ENCODE measurements at places on chromosomes 6 and 20. TPM values are rescaled to one million over a fixed set of nuclear protein-coding genes. Genes with fewer than 3 reads are reported as not detected.

TRIM15 gene
- not detected for total RNA-seq

NEURL2 gene
- total RNA-seq: 36.4 TPM

SIGLEC1 gene
- total RNA-seq: 17.3 TPM

OR2H1 gene
- not detected for total RNA-seq

ZNF292 gene
- 17.9 TPM for total RNA-seq

SULF2 gene
- total RNA-seq: 35.1 TPM

TBC1D7 gene
- 12.4 TPM for total RNA-seq

TXNDC5 gene
- 129 TPM for total RNA-seq

DNA sequence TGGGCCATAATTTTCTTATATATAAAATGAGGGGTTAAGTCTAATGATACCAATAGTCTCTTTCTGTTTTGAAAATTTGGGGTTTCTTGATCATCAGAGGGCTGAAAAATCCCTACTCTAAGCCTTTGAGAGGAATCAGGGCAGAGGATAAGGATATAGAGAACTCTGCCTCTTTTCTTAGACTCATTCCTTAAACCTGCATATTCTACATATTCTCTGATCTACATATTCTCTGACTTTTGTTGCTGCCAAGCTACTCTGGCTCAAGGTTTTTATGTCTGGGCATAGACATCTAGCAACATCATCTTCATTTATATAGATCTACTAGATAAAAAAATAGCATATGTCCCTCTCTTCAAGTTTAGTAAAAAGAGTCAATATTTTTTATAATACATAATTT is 71.2 kb downstream of the FLRT3 start:
- no peak for DNase-seq
- H3K27me3 ChIP-seq: no peaks in the 10 kb centered on the region
- H3K36me3 ChIP-seq: no peaks in the 10 kb centered on the region

- H3K36me3 ChIP-seq: no peaks in the 10 kb centered on the region
- no peaks in the 10 kb centered on the region for H3K27me3 ChIP-seq
- no peak overlapping the region for H3K27ac ChIP-seq
Observed at GRCh38 chr20:45052698-45053429, 48.1 kb downstream of the KCNS1 start.

GRCh38 chr6:15642276-15642675 is 20.6 kb downstream of the DTNBP1 start:
- no peak for DNase-seq
- H3K4me1 ChIP-seq: no peaks in the 10 kb centered on the region
- no peaks in the 10 kb centered on the region for H3K27me3 ChIP-seq

DNA sequence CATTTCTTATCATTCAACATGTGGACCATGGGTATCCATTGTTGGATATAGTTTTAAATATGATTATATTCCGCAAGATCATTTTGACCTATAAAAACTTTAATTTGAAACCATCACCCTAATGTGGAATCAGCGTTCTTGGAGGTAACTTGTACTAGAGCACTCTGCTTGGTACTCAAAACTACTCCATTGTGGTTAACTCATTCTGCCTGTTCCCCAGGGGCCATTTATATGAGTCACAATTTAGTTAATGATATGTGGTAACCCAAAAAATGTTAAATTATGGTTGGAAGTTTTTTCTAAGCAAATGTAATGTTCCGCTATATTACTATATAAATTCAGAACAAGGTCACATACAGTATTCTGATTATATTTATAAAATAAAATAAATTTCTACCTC is 109.3 kb downstream of the TRDN start:
- no peak overlapping the region for H3K27ac ChIP-seq
- H3K4me3 ChIP-seq: no peak overlapping the region
- H3K27me3 ChIP-seq: no peaks in the 10 kb centered on the region

- DNase-seq: no peak
- H3K27ac ChIP-seq: no peak overlapping the region
- H3K27me3 ChIP-seq: no peaks in the 10 kb centered on the region
- no peaks in the 10 kb centered on the region for H3K36me3 ChIP-seq
- H3K4me3 ChIP-seq: no peak overlapping the region
- no peaks in the 10 kb centered on the region for H3K4me1 ChIP-seq
Observed at GRCh38 chr6:111985202-111985731, 68.6 kb upstream of the CCN6 start.

- H3K27ac ChIP-seq: no peak overlapping the region
- H3K27me3 ChIP-seq: no peaks in the 10 kb centered on the region
- no peaks in the 10 kb centered on the region for H3K36me3 ChIP-seq
- no peak for DNase-seq
- H3K4me3 ChIP-seq: no peak overlapping the region
Observed at GRCh38 chr6:73929405-73929804, 233.4 kb downstream of the CD109 start.

DNA sequence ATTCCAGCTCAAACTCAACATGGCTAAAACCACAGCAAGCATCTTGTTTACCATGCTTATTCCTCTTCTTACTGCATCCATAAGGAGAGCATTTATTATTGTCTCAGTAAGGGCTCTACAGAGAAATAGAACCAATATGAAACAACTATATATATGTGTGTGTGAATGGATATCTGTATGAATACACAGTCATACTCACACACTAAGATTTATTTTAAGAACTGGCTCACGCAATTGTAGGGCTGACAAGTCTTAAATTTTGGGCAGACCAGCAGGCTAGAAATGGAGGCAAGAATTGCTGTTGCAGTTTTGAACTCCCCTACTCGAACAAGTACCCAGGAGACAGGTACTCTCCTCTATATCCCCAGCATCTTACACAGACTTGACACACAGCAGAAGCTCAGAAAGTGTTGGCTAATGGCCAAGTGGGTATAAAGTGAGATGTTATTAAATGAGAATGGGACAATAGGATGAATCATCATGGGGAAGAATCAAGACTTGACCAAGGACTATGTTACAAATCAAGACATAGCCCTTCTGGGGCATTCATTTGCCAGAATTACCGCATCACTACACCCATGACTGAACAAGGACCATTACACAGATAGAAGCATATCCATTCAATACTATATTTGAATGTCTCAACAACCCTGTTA is 13.0 kb downstream of the ZHX3 start:
- H3K27me3 ChIP-seq: no peaks in the 10 kb centered on the region
- DNase-seq: no peak
- no peak overlapping the region for H3K4me3 ChIP-seq
- H3K4me1 ChIP-seq: peaks cover 22% of the 10 kb centered on the region
- H3K36me3 ChIP-seq: no peaks in the 10 kb centered on the region

- H3K36me3 ChIP-seq: no peaks in the 10 kb centered on the region
- H3K27me3 ChIP-seq: no peaks in the 10 kb centered on the region
- no peak overlapping the region for H3K4me3 ChIP-seq
- DNase-seq: no peak
- no peaks in the 10 kb centered on the region for H3K4me1 ChIP-seq
- no peak overlapping the region for H3K27ac ChIP-seq
Observed at GRCh38 chr6:7960848-7961247, 50.3 kb upstream of the TXNDC5 start.

DNA sequence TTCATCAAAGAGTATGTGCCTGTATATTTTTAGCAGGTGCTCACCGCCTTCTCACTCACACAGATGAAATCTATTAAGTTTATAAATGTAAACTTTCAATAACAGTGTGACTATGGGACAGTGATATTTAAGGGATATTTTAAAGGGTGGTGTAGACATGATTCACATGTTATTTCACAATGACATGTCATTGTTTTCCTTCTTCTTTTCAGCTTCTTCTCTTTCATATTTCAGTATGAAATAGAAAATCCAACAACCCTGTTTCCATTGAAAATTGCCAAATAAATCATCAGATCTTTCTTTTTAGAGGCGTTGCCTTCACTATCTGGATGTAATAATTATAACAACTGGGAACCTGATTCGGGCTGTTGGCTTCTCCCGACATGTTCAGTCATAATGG is 54.8 kb downstream of the PFDN4 start:
- H3K4me3 ChIP-seq: no peak overlapping the region
- H3K4me1 ChIP-seq: peaks cover 4% of the 10 kb centered on the region
- no peaks in the 10 kb centered on the region for H3K27me3 ChIP-seq
- no peaks in the 10 kb centered on the region for H3K36me3 ChIP-seq
- H3K27ac ChIP-seq: no peak overlapping the region

GRCh38 chr6:44650495-44650894 is 263.0 kb downstream of the CDC5L start:
- no peak overlapping the region for H3K27ac ChIP-seq
- H3K4me3 ChIP-seq: no peak overlapping the region
- no peaks in the 10 kb centered on the region for H3K27me3 ChIP-seq
- H3K36me3 ChIP-seq: no peaks in the 10 kb centered on the region
- peaks cover 6% of the 10 kb centered on the region for H3K4me1 ChIP-seq
- DNase-seq: no peak

DNA sequence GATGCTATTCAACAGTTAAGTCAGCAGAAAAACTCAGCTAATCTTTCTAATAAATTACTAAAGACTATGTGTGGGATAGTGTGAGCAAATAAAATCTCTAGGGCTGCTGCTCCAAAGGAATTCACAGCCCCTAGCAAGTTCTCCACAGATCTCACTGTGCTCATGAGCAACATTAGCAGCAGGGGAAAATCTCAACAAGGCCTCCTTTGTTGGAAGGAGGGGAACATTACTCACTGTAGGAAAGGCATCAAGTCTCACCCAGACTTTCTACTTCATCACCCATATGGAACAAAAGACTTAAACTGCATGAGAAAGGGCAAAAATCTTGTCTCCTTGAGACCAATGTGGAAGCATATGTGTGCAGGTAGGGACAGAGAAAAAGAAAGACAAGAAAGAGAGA is 726.4 kb upstream of the SLC35B3 start:
- no peak overlapping the region for H3K4me3 ChIP-seq
- H3K27me3 ChIP-seq: no peaks in the 10 kb centered on the region
- H3K36me3 ChIP-seq: no peaks in the 10 kb centered on the region
- H3K27ac ChIP-seq: no peak overlapping the region
- no peak for DNase-seq

DNA sequence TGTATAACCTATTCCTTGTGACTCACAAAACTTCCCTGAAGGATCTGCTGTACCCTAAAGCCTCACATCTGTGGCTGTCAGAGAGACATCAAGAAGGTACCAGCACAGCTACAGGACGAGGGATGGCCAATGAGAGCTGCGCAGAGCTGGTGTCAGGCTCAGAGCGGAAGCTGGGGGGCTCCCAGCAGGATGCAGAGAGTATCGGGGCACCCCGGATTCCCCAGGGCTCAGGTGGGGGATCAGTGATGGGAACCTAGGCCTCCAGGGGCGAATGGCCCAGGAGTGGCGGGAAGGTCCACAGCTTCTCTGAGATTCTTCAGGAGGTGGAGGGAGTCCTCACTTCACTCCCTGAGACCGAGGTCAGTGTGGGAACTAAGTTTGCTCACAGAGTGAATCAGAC is 30.9 kb upstream of the SMOC2 start:
- H3K27me3 ChIP-seq: no peaks in the 10 kb centered on the region
- H3K27ac ChIP-seq: no peak overlapping the region
- DNase-seq: no peak
- no peak overlapping the region for H3K4me3 ChIP-seq
- H3K36me3 ChIP-seq: no peaks in the 10 kb centered on the region
- no peaks in the 10 kb centered on the region for H3K4me1 ChIP-seq
